ENCODE measurements at places on chromosomes 6 and 20. TPM values are rescaled to one million over a fixed set of nuclear protein-coding genes. Genes with fewer than 3 reads are reported as not detected.

DNA sequence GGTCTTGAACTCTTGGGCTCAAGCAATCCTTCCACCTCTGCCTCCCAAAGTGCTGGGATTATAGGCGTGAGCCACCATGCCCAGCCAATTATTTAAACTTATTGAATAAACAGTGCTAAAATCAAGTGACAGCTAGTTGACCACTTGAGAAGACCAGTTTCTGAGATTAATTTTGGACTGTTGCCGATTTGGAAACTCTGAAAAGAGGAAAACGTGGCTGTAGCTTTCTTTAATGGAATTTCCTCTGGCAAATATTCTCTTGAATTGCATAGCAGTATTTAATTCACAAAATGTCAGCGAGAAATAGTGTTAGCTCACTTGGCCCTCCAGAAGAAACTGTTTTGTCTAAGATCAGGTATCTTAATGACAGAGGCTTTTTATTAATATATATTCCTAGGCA lies 754.5 kb downstream of the HDGFL1 start:
- no peak for DNase-seq
- no peaks in the 10 kb centered on the region for H3K27me3 ChIP-seq
- no peaks in the 10 kb centered on the region for H3K36me3 ChIP-seq
- no peak overlapping the region for H3K27ac ChIP-seq
- no peaks in the 10 kb centered on the region for H3K4me1 ChIP-seq

DEFB132 gene
- polyA plus RNA-seq, result not detected

DNA sequence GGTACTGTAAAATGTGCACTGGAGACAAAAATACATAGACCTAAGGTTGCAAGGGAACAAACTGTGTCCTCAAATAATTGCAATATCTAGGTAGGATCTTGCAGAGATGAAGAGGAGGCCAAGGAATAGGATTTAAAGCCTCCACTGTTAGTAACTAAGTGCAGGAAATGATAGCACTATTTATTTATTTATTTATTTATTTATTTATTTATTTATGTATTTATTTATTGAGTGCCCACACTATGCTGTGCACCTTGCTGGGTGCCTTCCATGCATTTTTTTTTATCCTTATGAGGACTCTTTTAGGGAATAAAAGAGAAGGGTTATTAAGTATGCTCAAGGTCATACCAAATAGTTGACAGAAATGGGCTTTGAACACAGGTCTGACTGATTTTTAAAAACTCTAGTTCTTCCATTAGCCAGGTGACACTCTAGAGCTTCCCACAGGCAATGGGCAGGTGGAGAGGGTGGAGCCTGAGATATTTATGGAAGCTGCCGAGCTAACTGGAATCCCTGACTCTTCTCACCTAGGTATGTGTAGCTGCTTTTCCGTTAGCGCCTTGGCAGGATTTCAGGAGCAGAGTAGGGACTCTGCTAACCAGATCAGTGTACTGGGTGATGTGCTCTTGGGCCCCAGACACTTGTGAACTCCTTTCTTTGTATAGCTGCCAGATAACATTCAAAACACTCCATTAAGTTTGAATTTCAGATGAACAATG lies 12.8 kb upstream of the NUP153 start:
- no peaks in the 10 kb centered on the region for H3K4me1 ChIP-seq
- no peak overlapping the region for H3K4me3 ChIP-seq
- DNase-seq, result no peak
- H3K36me3 ChIP-seq, result no peaks in the 10 kb centered on the region
- no peak overlapping the region for H3K27ac ChIP-seq
- H3K27me3 ChIP-seq, result no peaks in the 10 kb centered on the region

- no peaks in the 10 kb centered on the region for H3K27me3 ChIP-seq
- DNase-seq, result no peak
- no peaks in the 10 kb centered on the region for H3K4me1 ChIP-seq
Observed at GRCh38 chr6:158620963-158621693, 23.4 kb downstream of the DYNLT1 start.

GRCh38 chr6:4372866-4373265 lies 237.5 kb upstream of the ECI2 start:
- H3K4me3 ChIP-seq, result no peak overlapping the region
- no peak overlapping the region for H3K27ac ChIP-seq
- H3K4me1 ChIP-seq, result no peaks in the 10 kb centered on the region
- no peak for DNase-seq
- H3K27me3 ChIP-seq, result no peaks in the 10 kb centered on the region

DNA sequence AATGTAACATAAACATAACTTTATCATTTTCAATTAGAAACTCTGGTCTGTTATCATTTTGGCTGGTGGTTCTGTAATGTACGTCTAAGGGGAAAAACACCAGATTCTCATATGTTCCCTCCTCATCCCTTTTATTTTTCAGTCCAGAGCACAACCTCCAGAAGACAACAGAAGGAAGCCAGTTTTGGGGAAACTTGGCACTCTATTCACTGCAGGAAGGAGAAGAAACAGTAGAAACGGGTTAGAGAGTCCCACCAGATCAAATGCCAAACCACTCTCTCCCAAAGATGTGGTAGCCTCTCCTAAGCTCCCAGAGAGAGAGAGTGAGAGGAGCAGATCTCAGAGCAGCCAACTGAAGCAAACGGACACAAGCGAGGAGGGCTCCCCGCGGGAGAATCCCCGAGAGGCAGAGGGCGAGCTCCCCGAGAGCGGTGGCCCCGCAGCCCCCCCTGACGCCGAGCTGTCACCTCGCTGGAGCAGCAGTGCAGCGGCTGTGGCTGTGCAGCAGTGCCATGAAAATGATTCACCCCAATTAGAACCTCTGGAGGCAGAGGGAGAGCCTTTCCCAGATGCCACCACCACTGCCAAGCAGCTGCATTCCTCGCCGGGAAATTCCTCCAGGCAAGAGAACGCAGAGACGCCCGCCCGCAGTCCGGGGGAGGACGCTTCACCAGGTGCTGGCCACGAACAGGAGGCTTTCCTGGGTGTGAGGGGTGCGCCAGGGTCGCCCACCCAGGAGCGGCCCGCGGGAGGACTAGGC lies 117.8 kb downstream of the RTN4IP1 start:
- H3K4me3 ChIP-seq, result peak overlapping the region; percentile 96
- no peaks in the 10 kb centered on the region for H3K36me3 ChIP-seq
- DNase-seq, result no peak
- H3K27me3 ChIP-seq, result no peaks in the 10 kb centered on the region
- H3K4me1 ChIP-seq, result peaks cover 40% of the 10 kb centered on the region
- peak overlapping the region; percentile 95 for H3K27ac ChIP-seq

DNA sequence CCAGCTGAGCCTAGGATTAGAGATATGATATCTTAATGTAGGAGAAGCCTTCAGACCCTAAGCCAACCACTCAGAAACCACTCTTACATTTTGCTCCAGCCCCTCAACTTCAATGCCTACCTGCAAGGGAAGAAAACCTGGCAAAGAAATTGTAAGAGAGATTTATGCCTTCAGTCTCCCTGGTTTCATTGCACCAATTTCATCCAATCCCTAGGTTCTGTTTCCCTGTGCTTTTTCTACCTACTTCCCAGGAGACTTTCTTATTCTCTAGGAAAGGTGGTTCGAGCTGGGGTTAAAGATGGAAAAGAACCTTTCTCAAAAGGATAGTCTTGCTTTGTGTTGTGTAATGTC lies 1.1 kb upstream of the TCF21 start:
- peaks cover 37% of the 10 kb centered on the region for H3K4me1 ChIP-seq
- no peaks in the 10 kb centered on the region for H3K36me3 ChIP-seq
- H3K27me3 ChIP-seq, result peaks cover 41% of the 10 kb centered on the region
- H3K4me3 ChIP-seq, result no peak overlapping the region

THBS2 gene
- not detected for polyA plus RNA-seq

OR12D3 gene
- polyA plus RNA-seq, result not detected

DNA sequence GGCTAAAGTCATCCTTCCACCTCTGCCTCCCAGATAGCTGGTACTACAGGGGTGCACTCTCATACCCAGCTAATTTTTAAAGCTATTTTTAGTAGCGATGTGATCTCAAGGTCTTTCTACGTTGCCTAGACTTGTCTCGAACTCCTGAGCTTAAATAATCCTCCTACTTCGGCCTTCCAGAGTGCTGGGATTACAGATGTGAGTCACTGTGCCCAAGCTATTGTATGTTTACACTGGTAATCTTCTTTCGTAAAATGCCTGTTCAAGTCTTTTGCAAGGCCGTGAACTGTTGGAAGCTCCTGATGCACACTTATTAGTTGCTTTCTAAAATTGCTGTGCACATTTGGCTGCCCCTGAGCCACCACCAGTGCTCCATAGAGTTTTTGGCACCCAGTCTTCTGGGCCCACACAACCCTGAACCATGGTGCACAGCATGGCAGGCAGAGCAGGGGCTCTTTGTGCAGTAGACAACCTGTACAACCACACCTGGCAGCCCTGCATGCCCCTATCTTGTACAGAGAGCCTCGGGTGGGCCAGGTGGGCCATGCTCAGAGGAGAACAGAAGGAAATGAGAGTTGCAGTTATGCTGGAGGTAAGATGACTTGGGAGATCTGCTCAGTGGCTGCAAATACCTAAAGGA lies 33.3 kb downstream of the PDRG1 start:
- H3K27ac ChIP-seq, result no peak overlapping the region
- H3K36me3 ChIP-seq, result no peaks in the 10 kb centered on the region
- DNase-seq, result no peak
- H3K27me3 ChIP-seq, result no peaks in the 10 kb centered on the region
- no peak overlapping the region for H3K4me3 ChIP-seq

GRCh38 chr6:162904069-162904663 lies 176.4 kb downstream of the PACRG start:
- no peaks in the 10 kb centered on the region for H3K36me3 ChIP-seq
- no peaks in the 10 kb centered on the region for H3K4me1 ChIP-seq
- no peaks in the 10 kb centered on the region for H3K27me3 ChIP-seq
- no peak overlapping the region for H3K27ac ChIP-seq
- no peak for DNase-seq

GRCh38 chr20:57628047-57628961 lies 8.1 kb upstream of the ZBP1 start:
- H3K4me3 ChIP-seq, result peak overlapping the region; percentile 59
- peaks cover 6% of the 10 kb centered on the region for H3K27me3 ChIP-seq
- H3K4me1 ChIP-seq, result peaks cover 38% of the 10 kb centered on the region
- H3K27ac ChIP-seq, result peak overlapping the region; percentile 81
- peak; percentile 82 for DNase-seq

GRCh38 chr6:1868561-1869261 lies 259.0 kb downstream of the FOXC1 start:
- H3K36me3 ChIP-seq, result no peaks in the 10 kb centered on the region
- no peak overlapping the region for H3K4me3 ChIP-seq
- H3K27ac ChIP-seq, result no peak overlapping the region
- H3K27me3 ChIP-seq, result no peaks in the 10 kb centered on the region

DNA sequence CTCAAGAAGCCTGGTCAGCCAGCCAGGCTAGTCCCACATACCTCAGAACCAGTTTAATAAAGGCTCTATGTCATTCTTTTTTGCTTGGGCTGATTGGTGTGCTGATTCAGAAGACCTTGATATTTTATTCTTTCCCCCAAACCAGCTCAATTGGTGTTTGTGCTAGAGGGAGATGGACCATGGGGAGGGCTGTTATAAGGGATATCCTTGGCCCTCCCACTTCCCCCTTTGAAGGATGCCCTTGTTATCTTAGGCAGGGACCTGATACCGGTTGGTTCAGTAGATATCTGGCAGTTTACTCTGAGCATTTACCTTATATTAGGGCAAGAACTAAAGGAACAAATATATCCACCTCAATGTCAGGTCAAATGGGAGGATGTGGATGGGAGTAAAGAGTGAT lies 207.4 kb downstream of the LRFN2 start:
- H3K36me3 ChIP-seq, result no peaks in the 10 kb centered on the region
- H3K27me3 ChIP-seq, result no peaks in the 10 kb centered on the region
- no peak for DNase-seq
- H3K4me1 ChIP-seq, result no peaks in the 10 kb centered on the region
- H3K27ac ChIP-seq, result no peak overlapping the region
